ENCODE measurements at places on chromosomes 7 and 10.

- no peak for DNase-seq
These were observed 18.2 kb upstream of the STMP1 start for GRCh38 chr7:135644154-135644553.

- peak; percentile 27 for DNase-seq
These were observed 18.8 kb downstream of the NEBL start for GRCh38 chr10:20877986-20878983.

DNA sequence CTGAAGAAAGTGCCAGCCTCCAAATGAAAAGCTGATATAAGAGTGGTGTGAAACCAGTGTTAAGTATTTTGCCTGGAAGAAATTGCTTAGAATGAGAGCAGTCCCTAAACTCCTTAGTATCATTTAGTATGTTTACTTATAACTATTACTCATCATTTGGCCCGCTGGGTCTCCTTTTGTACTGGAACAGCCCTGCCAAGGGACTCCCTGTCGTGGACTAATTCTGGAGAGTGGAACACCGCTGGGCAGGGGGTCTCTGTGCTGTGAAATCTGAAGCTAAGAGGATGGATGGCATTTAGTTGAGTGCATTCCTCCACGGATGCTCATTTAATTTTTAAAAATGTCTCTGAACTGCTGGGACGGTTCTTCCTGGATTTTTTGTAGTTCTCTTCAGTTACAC lies 889.9 kb upstream of the C7orf33 start:
- DNase-seq, result no peak

DNA sequence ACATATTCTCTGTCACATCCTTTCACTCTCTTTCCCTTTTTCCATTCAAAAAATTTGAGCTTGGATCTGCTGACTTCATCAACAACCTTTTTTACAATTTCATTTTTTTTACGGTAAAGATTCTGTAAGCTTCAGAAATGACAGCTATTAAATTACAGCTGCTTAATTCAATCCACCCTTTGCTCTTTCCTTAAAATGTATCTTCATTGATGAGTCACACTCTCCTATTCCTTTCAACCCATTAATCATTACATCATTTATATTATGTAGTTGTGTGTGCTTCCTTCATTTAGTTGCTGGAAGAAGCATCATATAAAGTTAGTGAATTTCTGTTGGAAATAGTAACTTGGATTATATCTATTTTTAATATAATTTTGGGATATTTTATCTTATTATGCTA lies 67.1 kb upstream of the MAGI2 start:
- DNase-seq, result no peak

GRCh38 chr7:17462131-17462631 lies 163.7 kb downstream of the AHR start:
- no peak for DNase-seq

- no peak for DNase-seq
These were observed 100.9 kb downstream of the ITIH5 start for GRCh38 chr10:7565871-7566270.

GRCh38 chr10:107091126-107091525 lies 73.4 kb downstream of the SORCS1 start:
- DNase-seq, result no peak

DNA sequence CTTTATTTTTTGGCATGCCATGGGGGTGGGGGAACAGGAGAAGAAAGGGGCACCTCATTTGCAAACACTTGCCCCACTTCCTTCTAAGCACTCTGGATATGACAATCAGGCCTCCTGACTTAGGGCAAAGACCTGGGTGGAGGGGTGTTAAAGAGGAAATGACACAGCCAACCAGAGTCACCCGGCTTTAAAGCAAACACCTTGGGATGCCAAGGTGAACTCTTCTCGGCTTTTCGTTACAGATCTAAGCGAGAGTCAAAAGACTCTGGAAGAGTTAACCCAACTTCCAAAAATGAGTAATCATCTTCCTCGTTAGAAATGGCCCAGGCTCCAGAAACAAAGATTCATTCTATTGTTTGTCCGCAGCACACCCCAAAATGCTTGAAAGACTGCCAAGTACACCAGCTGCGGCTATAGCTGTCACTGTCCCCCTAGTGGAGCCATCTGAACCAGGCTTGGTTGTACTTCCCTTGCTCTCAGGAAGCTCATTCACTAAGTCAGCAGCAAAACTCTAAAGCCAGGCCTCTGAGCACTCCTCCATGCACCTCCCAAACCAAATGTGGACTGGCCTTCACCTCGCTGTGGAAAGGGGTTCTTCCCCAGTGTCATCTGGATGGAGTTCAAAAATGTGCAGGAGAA lies 24.8 kb downstream of the FAM53B start:
- DNase-seq, result no peak

DNA sequence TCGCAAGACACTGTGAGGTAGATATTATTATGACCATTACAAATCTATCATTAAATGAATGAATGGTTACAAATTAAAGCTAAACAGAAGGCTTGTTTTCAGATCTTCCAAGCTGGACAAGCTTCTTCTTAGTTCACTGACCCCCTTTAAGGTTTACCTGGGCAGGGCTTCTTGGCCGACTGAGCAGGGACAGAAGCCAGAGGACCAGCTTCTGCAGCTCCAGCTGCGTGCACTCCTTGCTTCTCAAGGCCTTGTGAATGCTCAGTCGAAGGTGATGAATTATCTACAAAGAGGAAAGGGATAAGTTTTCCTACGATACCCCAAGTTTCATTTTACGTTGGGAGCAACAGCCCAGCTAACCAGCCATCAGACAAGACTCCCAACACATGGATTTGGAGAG lies 9.3 kb downstream of the ZC3HAV1L start:
- DNase-seq, result no peak

DNA sequence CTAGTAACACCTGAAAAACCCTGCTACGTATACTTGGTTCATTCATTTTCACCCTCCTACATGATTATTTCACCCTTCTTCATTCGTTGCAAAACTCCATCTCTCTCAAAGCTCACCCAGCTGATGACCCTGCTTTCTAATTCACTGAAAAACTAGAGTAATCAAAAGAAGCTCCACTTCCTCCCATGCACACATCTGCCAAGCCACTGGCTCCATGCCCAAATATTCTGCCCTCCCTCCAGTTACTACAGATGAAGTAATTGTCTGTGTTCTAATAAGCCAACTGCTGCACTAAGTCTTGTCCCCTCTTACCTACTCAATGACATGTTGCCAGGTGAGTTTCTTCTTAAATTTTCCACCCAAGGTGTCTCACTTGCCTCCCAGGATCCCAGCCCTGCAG lies 96.9 kb upstream of the CCDC71L start:
- DNase-seq, result no peak

GRCh38 chr7:80313067-80313626 lies 178.5 kb downstream of the GNAI1 start:
- no peak for DNase-seq

GRCh38 chr7:103887853-103888602 lies 101.4 kb downstream of the RELN start:
- DNase-seq, result no peak

GRCh38 chr7:25009257-25009656 lies 29.3 kb upstream of the OSBPL3 start:
- DNase-seq, result no peak

DNA sequence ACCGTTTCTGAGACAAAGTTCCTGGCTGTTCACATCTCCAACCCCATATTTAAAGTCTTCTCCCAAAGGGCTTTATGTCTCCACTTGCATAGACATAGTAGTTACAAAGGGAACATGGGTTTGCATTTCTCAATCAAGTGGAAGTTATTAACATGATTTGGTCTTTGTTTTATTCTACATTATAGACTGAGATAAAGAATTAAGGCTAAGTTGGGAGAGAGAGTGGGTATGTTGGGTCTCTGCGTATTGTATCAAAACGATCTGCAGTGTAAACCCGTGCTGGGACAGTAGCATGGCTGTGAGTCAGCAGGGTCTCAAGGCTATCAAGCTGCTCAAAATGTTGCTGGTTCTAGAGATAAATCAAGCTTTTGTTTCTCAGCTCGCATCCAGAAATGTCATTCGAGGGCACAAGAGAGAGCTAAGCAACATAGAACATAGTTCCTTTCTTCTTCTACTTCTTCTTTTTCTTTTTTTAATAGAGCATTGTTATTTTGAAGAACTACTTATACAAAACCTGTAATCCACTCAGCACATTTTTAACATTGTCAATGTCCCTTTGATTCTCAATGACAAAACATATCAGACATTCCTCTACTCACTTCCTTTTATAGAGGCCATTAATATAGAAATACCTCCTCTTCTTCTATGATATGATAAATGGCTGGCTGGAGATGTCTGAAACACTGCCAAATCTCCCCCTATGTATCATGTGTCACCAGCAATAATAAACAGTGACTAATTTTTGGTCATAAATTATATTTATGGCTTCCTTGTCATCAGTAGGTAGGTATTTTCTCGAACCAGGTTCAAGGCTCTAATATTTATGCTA lies 34.5 kb upstream of the RHOBTB1 start:
- no peak for DNase-seq

DNA sequence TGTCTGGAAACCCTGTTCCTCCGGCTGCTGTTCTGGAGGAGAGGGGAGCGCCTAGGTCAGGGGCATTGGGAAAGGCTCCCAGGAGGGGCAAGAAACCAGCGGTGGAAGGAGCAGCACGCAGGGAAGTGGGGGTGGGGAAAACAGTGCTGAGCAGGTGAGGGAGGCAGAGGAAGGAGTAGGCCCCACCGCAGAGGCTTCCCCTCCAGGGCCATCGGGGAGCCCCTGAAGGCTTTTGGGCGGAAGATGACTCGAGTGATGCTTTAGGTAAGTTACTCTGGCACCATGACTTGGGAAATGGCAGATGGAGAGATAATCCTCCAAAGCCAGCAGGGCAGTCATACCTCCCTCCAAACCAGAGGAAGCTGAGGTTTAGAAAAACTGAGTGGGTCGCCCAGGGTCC lies 106.5 kb upstream of the ANLN start:
- no peak for DNase-seq

GRCh38 chr7:130927062-130927461 lies 193.1 kb upstream of the KLF14 start:
- DNase-seq, result no peak

- DNase-seq, result no peak
These were observed 44.2 kb upstream of the PIK3AP1 start for GRCh38 chr10:96764425-96765060.

GRCh38 chr7:135317676-135318325 lies 84.2 kb downstream of the STRA8 start:
- no peak for DNase-seq

- DNase-seq, result no peak
These were observed 18.6 kb upstream of the SDK1 start for GRCh38 chr7:3282457-3282856.

- no peak for DNase-seq
These were observed 87.5 kb upstream of the NRP1 start for GRCh38 chr10:33421789-33422462.

DNA sequence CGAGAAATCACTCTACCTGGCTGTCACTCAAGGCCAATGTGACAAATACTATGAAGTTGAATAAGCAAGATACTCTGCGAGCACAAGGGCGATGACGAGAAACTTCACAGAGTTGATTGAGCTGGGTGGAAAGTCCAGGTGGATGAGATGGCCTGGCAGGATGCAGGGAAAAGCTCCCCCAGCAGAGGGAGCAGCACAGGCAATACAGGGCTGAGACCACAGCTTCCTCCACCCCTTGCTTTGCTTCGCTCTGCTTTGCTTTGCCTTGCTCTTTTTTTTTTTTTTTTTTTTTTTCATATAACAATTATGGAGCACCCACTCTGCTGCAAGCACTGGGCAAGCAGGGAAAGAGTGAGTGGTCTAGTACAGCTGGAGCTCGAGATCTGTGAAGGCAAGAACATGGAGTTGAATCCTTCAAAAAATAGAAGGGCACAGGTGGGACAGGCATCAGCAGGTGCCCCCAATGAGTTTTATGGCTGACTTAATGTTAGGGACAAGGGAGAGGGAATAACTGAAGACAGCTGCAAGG lies 88.3 kb downstream of the CABCOCO1 start:
- DNase-seq, result peak; percentile 27

DNA sequence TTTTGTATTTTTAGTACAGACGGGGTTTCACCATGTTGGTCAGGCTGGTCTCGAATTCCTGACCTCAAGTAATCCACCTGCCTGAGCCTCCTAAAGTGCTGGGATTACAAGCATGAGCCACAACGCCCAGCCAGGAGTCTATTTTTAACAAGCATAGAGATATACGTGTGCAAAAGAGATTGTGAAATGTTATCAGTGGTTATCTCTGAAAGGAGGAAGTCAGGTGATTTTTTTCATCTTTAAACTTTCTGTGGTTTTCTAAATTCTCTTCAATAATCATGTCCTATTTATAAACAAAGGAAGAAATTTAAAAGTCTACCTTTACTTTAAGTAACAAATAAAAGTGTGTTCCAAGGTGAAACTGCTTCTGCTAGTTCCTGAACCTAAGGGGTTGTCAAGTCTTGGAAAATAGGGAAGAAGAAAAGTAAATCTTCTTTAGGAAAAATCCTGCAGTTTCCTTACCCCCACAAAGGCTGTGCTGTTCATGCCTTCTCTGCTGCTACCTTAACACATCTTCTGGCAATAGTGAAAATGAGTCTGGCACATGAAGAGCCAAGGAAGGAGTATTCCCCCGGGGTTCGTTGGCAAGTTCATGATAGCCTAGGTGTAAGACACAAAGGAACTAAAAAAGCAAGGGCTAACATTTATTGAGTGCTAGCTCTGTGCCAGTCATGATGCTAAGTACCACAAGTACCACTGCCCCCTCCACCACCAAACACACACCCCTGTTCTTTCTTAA lies 51.1 kb downstream of the CYP26A1 start:
- DNase-seq, result no peak

- DNase-seq, result no peak
These were observed 60.0 kb upstream of the BAIAP2L1 start for GRCh38 chr7:98460902-98461301.

- no peak for DNase-seq
These were observed 775.3 kb upstream of the POM121L12 start for GRCh38 chr7:52260046-52260665.

- no peak for DNase-seq
These were observed 34.5 kb downstream of the ITPRIP start for GRCh38 chr10:104303594-104304355.

DNA sequence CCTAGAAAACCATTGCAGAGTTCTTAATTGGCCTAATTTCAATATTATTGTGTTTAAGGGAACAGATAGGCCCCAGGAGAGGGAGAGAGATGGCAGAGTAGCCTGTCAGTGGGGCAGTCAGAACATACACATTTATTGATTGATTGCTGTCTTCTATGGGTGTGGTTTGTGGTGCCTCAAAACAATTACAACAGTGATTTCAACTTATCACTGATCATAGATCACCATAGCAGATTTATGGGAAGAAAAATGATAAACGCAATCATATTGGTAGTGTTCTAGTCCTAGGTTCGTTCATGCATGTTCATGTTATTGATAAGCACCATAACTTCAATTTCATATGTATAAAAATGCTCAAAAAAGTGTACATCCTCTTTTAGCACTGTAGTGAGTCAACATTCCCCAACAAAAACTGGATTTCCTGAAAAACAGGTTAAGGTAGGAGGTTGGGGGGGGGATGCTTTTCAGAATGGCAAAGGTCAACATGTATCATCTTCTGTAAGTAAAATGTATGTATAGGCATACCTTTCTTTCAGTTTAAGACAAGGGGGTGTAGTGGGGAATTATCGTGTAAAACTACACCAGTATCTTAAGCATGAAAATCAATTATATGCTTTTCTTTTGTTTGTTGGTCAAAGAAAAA lies 1.1 kb upstream of the TNKS2 start:
- DNase-seq, result no peak

GRCh38 chr10:17910125-17910789 lies 41.5 kb upstream of the SLC39A12 start:
- no peak for DNase-seq
